CD4-positive, alpha-beta T cell treated with Interleukin-15 for 1 hour (primary cell): ENCODE measurements at places on chromosomes 6 and 20.

DNA sequence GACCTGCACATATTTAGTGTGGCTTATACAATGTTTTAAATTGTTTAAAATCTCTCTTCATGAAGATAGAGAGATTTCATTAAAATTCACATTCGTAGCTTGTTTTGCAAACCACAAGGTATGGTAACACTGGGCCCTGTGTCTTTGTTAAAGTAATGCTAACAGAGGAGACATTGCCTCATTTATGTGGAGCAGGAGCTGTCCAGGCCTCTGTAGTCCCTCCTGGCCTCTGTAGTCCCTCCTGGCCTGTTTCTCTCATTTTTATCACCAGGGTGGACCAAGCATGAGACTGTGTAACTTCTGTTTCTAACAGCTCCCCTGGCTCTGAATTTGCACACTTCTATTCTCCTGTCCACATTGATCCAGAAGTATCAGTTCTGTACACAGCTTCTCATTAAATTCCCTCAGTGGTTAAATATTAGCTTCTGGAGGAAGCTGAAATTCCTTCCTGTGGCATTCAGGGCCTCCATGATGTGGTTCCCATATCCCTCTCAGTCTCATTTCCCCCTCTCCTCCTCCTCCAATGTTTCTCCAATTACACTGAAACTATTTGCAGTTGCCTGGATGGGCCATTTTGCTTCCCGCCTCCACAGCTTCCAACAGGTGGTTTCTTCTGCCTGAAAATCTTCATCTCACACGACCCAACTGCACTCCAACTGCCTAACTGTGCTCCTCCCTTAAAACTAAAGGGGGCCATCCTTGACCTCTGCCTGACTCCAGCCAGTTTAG is 340.4 kb downstream of the SYNE1 start:
- DNase-seq = no peak

DNA sequence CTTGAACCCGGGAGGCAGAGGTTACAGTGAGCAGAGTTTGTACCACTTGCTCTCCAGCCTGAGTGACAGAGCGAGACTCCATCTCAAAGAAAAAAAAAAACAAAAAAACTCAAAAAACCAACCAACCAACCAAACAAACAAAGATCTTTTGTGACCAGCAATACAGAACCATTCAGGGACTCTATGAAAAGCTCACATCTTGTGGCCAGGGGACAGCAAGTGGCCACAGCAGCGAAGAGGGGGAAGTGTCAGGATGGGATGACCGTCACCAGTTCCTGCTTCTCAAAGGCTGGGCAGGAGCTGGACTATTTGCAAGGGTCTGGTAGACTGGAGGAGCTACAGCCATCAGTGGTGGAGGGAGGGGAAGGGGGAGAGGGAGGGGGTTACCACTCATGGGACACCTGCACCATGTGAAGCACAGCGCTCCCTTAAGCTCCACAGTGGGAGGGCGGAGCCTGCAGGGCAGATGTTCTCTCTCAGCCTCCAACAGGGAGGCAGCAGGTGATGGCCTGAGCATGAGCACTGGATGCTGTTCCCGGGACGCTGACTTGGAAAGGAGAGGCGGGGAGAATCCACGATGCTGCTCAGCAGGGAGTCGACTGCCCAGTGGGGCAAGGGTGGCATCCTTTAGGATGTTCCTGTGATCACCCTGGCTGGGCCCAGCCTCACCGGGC is 19.7 kb upstream of the ULBP3 start:
- DNase-seq = no peak

GRCh38 chr20:19699180-19699971 is 58.7 kb upstream of the RIN2 start:
- no peak for DNase-seq

DNA sequence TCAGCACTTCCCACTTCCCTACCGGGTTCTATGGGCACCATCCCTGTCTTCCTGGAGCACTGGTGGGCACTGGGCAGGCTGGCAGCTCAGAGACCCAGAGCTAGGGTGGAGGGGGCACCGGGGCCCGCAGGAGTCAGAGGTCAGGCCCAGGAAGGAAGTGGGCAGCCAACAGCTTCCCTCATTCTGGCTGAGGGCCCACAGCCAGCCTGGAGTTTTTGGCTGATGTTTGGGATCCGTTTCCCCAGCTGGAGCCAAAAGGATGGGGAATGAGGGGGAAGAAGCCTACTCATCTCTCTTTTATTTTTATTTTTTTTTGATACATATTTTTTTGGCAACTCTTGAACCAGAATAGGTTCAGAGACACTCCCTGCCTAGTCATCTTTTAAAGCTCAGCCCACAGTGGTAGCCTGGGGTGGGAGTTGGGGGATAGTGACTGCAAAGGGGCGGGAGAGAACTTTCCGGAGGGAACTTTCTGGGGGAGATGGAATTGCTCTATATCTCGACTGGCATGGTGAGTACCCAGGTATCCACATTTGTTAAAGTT is 54.2 kb upstream of the MLN start:
- no peak for DNase-seq

GRCh38 chr6:140276719-140277118 is 902.3 kb upstream of the CITED2 start:
- DNase-seq = no peak

- no peak for DNase-seq
Measured at GRCh38 chr6:129795261-129795660, 65.9 kb downstream of the TMEM244 start.

DNA sequence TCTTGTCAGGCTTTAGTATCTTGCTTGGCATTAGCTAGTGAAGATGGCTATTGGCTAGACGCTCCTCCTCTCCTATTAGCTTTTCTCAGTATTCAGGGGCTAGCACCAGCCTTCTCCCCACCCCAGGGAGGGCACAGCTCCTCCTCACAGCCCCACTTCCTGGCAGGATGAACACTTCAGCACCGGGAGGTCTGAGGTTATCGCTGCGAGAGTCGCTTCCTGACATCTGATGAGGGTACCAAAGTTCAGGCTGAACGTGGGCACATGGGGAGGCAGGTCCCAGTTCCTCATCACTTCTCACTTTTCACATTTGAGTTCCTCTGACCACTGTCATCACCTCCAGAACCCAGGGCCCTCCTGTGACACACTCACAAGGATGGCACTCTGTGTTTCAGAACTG is 66.6 kb downstream of the LAMA4 start:
- no peak for DNase-seq

- DNase-seq = no peak
Measured at GRCh38 chr6:159461266-159461665, 231.8 kb downstream of the SOD2 start.

DNA sequence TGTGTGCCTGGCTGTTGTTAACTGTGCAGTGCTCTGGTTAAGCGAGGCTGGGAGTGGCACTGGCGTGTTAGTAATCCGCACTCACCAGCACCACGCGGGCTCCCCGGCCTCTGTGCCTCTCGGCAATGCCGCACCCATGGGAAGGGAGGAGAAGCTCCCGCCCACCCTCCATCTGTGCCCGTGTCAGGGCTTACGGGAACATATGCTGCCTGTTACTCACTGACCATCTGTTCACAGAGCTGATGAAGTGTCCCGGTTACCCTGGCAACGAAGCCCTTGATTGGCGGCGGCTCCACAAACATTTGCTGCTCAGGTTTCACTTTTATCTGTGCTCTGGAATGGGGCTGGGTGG is 114.7 kb downstream of the PSMB1 start:
- DNase-seq = peak; percentile 25

GRCh38 chr6:33076406-33076934 is 680 bp downstream of the HLA-DPB1 start:
- DNase-seq = no peak

GRCh38 chr6:108518714-108519576 is 41.8 kb upstream of the FOXO3 start:
- no peak for DNase-seq

- DNase-seq = no peak
Measured at GRCh38 chr6:39268171-39268570, 38.9 kb upstream of the KCNK5 start.
